Right hindlimb (tissue), 1 donor: ENCODE measurements at places on chromosomes 12 and 14.
A peak's percentile ranks its signal among the peaks of the same experiment; 100 is the strongest.

GRCh38 chr14:59055439-59056045 lies 132.9 kb upstream of the DAAM1 start:
- peak; percentile 39 for DNase-seq

GRCh38 chr12:71947645-71948105 lies 9.0 kb downstream of the TPH2 start:
- peak; percentile 35 for DNase-seq

DNA sequence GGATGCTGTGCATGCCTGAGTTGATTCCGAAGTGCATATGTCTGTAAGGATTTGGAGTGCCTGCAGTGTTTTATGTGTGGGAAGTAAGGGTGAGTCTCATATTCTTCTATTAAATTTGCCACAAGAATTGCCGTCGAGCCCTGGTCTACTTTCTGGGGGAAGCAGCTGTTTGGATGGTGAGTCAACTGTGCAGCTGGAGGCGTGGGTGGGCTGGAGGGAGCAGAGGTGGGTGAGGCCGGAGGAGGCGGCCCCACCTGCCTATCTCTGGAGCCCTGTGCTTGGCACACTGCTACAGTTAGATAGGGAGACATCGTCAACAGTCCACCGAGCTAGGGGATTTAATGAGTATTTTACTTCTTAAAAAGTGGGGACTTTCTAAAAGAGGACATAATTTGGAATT lies 9.7 kb downstream of the GLRX5 start:
- no peak for DNase-seq

GRCh38 chr12:68686262-68686594 lies 550 bp upstream of the NUP107 start:
- no peak for DNase-seq

DNA sequence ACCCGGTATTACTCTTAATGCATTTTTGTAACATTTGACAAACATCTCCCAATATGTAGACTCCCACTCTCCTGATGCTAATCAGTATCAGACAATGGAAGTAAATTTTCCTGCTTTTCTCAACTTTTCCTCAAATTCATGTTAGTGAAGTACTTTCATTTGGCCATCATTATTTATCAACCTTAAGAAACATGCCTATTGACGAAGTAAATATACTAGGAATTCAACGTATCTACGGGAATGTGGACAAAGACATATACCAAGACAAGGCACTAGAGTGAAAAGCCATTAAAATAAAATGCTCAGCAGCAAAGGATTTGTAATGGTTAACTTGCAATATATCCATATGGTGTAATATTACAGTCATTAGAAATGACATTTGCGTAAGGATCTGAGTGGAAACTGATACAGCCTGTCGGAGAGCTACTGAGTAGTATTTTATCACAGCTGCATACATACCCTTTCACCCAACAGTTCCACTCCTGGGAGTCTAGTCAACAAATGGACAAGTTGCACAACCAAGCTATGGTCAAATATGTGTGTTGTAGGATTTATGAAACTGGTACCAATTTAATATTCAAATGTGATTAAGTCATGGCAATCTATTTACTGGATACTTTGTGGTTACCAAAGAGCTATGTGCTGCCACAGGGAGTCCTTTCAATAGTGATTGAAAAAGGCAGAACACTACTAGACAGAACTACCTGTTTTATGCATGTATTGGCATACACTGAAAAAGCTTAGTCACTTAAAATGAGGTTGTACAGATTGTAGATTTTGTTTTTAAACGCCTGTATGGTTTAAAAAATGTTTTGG lies 26.5 kb downstream of the NUDT4 start:
- no peak for DNase-seq

DNA sequence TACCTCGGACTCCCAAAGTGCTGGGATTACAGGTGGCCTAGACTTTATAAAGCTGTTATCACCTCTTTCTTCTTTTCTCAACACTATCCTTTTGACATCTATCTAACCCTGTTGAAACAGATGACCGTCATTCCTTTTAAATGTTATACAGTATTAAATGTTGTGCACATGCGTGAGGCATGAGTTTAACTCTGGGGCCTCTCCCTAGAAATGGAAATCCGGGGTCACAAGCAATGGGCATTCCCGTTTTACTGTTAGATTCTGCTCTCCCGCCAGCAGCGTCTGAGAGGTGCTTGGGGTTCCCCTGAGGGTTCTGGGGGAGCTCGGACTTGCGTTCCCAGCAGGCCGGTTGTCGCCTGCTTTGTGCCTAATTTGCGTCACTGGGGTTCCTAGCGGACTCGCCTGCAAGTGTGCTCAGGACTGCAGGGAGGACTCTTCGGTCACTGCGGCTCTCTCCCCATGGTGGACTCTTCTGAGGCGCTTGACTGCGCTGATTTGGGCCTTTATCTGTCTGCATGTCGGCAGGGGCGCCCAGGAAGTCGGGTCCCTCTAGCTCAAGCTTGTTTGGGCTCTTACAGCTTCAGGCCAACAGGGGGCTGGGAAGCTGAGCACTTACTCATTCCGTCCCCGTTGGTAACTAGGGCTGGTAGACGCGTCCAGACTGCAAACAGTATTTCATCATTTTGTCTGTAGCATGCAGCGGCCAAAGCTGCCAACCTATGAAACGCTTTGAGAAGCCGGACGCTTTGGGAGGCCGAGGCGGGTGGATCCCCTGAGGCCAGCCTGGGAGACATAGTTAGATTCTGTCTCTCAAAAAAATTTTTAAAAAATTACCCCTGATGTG lies 1.2 kb upstream of the RAN start:
- peak; percentile 63 for DNase-seq

- DNase-seq = peak; percentile 84
Observed at GRCh38 chr12:42759622-42760273, 170.2 kb upstream of the PRICKLE1 start.

GRCh38 chr12:114665411-114666260 lies 18.3 kb downstream of the TBX3 start:
- no peak for DNase-seq

- no peak for DNase-seq
Observed at GRCh38 chr12:125890971-125891370, 825.7 kb downstream of the AACS start.

- DNase-seq = no peak
Observed at GRCh38 chr14:50311337-50311971, 575 bp downstream of the L2HGDH start.

GRCh38 chr14:27056586-27056985 lies 458.8 kb upstream of the NOVA1 start:
- DNase-seq = peak; percentile 56

GRCh38 chr12:1605129-1606020 lies 11.0 kb upstream of the FBXL14 start:
- peak; percentile 80 for DNase-seq

DNA sequence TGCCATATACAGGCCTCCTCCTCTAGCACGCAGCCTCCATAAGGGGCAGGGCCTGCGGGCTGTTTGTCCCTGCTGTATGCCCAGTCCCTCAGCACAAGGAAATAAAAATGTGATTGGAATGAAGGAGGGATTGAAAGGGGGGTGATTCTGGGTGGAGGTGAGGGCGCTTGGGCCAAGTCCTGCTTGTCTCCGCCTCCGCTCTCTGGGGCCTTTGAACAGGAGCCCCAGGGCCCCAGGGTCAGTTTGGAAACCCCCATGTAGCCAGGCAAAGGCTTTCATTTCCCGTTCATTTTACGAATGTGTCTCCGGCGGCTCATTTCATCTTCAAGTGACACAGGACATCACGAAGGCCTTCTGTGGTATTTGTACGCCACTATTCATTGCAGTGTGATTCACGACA lies 4.5 kb upstream of the CACNA2D4 start:
- peak; percentile 6 for DNase-seq

- DNase-seq = no peak
Observed at GRCh38 chr14:65330416-65330815, 82.1 kb upstream of the FUT8 start.

- no peak for DNase-seq
Observed at GRCh38 chr14:26549571-26549970, 48.3 kb downstream of the NOVA1 start.

- no peak for DNase-seq
Observed at GRCh38 chr14:100748403-100748802, 21.7 kb downstream of the DLK1 start.

GRCh38 chr14:39025810-39026627 lies 77.0 kb downstream of the SEC23A start:
- DNase-seq = no peak

DNA sequence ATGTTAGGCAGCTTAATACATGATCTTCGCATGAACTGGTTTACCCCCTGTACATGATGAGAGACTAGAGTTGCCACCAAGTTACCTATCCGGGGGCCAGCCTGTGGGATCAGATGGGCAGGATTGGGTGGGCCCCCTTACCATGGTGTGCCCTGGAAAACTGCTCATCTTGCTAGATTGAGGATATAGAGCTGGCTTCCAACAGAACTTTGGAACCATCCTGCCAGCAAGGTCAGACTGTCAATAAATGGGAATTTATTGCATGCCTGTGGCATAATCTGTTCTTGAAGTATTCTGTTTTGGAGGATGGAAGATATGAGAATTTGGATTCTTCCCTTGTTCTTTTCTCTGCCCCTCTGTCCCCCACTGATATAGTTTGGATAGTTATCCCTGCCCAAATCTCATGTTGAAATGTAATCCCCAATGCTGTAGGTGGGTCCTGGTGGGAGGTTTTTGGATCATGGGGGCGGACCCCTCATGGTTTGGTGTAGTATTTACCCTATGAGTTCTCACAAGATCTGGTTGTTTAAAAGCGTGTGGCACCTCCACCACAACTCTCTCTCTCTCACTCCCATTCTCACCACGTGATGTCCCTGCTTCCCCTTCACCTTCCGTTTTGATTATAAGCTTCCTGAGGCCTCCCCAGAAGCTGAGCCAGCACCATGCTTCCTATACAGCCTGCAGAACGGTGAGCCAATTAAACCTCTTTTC lies 3.7 kb upstream of the TM9SF1 start:
- no peak for DNase-seq

- no peak for DNase-seq
Observed at GRCh38 chr12:107983756-107984472, 145.2 kb upstream of the WSCD2 start.

DNA sequence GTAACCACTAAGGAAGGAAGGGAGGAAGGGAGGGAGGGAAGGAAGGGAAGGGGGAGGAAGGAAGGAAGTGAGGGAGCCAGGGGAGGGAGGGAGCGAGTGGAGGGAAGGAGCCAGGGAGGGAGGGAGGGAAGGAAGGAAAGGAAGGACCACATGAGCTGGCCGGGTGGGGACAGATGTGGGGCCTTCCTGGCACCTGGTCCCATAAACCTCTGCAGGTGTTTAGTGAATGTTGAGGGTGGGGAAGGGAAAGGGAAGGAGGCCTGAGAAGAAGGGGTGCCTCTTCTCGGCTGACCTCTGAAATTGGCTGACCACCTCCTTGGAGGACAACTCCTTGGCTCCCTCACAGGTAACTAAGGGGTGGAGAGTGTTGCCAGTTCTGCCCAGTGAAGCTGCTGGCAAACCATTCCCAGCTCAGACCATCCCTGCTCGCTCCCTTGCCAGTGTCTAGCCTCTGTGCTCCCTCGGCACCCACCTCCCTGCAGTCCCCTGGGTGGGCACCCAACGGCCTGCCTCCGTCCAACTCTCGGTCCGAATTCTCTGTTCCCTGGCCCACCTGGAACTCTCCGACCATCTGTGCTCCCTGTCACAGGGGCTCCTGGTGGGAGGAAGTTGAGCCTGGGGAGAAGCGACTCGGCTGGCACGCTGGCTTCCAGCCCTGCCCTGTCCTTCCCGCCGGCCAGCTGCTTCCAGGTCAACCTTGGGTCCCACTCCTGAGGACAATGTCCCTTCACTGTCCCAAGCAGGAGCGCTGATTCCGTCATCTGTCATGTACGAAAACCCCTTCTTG lies 12.2 kb upstream of the PPP1R13B start:
- DNase-seq = no peak

DNA sequence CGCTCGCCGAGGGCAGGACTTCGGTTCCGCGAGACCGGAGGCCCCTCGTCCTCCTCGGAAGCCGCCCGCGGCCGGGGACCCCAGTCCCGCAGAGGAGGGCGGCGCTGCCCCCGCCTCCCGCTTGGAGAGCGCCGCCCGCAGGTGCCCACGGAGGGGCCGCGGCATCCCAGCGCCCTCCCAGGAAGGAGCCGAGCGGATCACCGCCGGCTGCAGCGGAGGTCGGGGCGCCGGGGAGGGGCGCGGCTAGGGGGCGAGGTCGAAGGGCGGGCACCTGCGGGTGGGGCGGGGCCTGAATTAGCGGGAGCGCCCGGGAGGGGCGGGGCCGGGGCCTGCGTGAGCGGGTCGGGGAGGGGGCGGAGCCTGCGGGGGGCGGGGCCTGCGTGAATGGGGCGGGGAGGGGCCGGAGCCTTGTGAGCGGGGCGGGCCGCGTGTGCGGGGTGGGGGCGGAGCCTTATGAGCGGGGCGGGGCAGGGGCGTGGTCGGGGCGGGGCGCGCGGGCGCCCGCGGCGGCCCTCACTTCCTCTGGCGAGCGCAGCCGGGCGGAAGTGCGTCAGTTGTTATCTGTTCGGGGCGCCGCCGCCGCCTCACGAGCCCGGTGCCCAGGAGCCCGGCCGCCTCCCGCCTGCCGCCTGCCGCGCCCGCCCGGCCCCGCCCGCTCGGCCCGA lies at the start of gene FBRSL1:
Gene FBRSL1, plus strand, starts transcription at position 550 of the 665 bp plus-strand sequence.
- peak; percentile 95 for DNase-seq

DNA sequence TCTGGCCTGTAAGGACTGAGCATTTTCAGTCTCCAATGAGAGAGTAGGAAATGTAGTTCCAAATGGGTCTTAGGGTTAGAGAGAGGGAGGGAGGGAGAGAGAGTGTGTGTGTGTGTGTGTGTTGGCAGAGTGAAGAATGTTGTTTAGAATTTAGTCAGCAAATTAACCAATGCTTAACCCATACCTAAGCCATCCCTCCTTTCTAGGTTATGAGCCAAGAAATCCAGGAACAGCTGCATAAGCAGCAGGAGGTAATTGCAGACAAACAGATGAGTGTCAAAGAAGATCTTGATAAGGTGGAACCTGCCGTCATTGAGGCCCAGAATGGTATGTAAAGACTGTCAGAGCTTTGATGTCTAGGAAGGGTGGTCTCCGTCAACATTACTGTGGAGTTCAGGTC lies 56.9 kb downstream of the HSP90AA1 start:
- no peak for DNase-seq

- DNase-seq = no peak
Observed at GRCh38 chr14:97724265-97724731, 927.1 kb downstream of the VRK1 start.

DNA sequence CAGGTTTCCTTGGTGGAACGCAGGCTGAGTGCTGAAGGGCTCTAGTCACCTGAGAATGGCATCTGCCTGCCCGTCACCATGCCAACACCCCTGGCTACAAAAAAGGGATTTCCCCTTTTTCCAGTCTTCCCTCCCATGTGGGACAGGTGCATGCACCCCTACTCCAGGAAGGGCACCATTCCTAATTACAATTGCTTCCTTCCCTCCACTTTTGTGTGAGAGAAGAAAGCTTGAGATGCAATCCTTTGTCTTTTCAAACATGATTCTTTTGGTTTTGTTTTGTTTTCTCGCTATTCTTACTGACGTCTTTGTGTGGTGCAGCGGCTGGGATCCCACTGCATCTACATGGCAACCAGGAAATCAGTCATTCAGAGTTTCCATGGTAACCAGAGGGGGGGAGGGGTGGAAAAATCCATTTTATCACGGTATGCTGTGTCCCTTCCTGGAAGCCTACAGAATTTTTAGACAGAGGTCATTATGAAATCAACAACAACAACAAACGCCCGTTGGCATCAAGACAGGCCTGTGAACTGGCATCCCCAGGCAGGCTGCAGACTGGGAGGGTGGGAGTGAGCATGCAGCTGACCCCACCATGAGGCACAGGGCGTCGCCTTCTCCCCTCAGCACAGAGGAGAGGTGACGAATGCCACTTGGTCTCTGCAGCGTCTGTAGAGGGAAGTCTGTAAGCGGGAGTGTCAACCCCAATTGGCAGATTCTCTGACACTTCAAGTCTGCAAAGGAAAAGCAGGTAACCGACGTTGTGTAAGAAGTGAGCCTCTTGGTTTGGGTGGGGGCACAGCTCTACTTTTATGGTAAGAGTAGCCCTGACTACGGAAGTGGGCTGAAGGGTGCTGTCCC lies 13.6 kb upstream of the GNG2 start:
- DNase-seq = peak; percentile 63

- no peak for DNase-seq
Observed at GRCh38 chr14:61653507-61653906, 41.8 kb upstream of the HIF1A start.
